ENCODE measurements at places on chromosomes 13 and 19.

- no peak for DNase-seq
These were observed 67.8 kb downstream of the SACS start for GRCh38 chr13:23365652-23366051.

- DNase-seq = peak; percentile 58
These were observed at the start of gene SLC44A2 for GRCh38 chr19:10625003-10625761. Gene SLC44A2, plus strand, starts transcription at chr19:10625553. Its CDS starts 81 bp downstream, at chr19:10625634.

- DNase-seq = no peak
These were observed 25.3 kb upstream of the MIER2 start for GRCh38 chr19:369876-370275.

DNA sequence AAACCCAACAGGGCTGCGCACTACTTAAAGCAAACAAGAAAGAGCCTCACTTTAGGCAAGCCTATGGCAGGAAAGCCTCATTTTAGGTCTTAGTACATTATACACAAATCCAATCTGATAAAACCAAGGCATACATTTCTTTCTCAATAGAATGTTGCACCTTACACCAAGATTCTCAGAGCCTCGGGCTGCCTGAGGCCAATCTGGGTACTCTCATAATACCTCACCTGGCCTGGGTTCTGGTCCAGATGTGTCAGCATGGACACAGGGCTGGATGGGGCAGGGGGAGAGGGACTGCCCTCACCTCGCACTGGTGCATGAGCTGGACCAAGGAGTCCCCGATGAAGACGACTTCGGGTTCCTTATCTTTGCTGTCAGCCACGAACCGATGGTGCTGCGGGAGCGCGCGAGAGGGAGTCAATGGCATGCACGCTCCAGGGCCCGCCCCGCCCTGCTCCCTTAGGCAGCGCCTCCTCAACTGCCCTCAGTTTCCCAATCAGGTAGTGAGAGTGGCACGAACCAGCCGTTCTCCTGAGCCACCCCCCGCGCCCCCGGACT, at the start of gene PRR19:
Gene PRR19 (plus strand): TSS at position 487 of the 558 bp plus-strand sequence. CDS start 7,453 bp downstream, outside the sequence.
- peak; percentile 19 for DNase-seq

DNA sequence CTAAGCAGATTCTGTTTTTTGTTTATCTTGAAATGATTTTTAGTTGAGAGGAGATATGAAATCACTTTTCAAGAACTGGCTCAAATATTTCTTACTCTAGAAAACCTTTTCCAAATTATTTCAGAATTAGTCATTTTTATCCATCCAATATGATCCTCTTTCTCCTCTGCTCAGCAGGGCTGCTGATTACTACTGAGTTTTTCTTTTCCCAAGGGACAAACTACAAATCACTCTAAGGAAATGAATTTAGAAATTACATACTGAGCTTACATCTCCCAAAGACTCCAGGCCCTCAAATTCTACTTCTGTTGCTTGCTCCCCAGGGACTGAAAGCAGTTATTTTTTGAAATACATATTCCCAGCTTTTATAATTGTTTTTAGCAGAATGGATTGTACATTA, 87.4 kb upstream of the UFM1 start:
- DNase-seq = no peak

DNA sequence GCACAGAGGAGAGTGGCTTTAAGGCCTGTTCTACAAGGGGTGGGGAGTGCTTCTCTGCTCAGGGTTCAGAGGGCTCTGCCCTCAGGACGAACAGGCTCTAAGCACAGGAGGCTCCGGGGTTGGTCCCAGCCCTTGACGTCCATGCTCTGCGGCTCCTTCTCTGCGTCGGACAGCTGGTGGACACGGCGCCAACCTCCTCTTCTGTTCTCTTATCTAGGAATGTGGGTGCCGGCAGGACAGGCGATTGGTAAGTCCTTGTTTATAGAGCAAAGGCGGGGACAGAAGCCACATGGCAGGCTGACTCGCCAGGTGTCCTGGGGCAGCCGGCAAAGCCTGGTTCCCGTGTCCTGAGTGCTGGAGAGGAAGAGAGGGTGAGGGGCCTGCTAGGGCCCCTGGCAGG, 8.4 kb upstream of the RPS15 start:
- no peak for DNase-seq

DNA sequence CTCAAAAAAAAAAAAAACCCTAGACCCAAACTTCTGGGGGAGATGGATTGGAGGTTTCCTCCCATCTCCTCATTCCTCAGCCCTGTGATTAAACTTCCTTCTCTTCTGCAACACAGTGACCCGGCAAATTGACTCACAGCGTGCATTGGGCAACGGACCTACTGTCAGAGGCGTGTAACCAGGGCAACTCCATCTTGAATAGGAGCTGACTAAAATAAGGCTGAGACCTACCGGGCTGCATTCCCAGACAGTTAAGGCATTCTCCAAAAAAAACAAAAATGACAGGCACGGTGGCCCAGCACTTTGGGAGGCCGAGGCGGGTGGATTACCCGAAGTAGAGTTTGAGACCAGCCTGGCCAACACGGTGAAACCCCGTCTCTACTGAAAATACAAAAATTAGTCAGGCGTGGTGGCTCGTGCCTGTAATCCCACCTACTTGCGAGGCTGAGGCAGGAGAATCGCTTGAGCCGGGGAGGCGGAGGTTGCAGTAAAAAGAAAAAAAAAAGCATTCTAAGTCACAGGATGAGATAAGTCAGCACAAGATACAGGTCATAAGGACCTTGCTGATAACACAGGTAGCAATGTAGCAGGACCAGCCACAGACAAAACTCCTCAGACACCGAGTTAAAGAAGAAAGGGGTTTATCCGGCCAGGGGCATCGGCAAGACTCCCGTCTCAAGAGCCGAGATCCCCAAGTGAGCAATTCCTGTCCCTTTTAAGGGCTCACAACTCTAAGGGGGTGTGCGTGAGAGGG, 5.4 kb upstream of the NLRP7 start:
- no peak for DNase-seq

- no peak for DNase-seq
These were observed 49.8 kb downstream of the ATP8A2 start for GRCh38 chr13:25421612-25422011.

GRCh38 chr13:29496241-29496712, 99.2 kb downstream of the SLC7A1 start:
- DNase-seq = no peak

DNA sequence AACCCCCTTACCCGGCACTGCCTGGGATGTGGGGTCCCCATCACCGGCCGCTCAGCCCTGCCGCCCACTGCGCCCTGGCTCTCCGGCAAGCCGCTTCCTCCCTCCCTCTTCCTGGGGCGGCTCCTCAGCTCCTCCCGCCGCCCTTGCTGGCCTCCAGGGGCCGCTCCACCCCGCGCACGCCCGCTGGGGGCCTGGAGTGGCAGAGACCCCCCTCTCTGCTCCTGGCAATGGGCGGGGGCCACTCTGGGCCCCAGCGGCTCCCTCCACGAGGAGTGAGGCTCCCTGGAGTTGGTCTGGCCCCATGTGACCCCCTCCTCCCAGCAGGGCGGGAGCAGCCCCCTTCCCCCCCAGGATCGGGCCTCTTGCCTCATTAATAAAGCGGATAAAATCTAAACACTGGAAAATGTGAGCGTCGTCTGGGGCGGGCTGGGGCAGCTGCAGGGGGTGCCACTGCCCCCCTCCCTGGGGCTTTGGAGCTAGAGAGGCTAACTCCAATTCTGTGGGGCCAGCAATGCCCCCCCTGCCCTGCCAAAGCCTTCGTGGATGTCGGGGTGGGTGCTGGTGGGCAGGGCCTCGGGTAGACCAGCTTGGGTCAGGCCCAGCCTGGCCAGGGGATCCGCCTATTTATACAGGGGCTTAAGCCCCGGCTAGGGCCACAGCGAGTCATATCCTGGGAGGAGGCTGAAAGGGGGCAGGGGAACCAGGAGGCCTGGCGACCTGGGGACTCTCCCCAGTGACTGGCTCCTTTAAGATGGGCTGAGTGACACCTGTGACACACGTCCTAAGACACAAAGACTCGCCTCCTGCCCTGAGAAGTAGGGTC, at the start of gene PTGER1:
Gene PTGER1 (minus strand): TSS at position 104 of the 823 bp plus-strand sequence. CDS start 1,034 bp downstream, outside the sequence.
- DNase-seq = peak; percentile 41

DNA sequence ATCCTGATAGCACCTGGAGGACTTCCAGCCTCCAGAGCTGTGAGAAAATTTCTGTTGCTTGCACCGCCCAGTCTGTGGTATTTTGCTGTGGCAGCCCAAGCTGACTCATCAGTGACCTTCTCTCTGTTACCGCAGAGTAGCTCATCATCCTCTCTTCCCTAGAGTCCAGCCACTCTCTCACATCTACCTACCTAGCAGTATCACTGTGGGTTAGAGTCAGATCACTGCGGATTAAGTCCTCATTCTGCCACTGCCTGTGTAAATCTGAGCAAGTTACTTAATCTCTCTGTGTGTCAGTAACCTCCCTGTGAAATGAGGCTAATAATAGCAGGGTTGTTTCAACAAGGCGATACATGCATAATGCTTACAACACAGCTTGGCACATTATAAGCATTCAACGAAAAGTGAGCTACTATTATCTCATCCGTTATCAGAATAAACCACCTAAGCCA, 40.3 kb upstream of the USPL1 start:
- DNase-seq = no peak

DNA sequence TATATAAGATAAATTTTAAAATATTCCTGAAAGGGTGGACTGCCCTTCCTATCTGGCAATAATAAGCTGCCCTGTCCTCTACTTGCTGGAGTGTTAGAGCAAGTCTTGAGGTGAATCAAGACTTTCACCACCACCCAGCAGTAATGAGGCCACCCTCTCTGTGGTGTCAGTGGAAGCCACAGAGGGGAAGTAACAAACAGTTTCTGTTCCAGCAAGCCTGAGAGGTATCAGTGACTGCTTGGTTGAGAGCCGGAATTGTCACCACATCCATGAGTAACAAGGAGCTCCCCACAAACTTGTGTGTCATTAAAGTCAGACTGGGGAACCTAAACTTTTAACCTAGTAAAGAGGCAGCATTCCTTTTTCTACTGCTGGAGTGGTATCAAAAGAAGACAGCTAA, 532.7 kb upstream of the SPRY2 start:
- DNase-seq = no peak

GRCh38 chr13:113272031-113272430, 25.0 kb upstream of the LAMP1 start:
- DNase-seq = no peak

DNA sequence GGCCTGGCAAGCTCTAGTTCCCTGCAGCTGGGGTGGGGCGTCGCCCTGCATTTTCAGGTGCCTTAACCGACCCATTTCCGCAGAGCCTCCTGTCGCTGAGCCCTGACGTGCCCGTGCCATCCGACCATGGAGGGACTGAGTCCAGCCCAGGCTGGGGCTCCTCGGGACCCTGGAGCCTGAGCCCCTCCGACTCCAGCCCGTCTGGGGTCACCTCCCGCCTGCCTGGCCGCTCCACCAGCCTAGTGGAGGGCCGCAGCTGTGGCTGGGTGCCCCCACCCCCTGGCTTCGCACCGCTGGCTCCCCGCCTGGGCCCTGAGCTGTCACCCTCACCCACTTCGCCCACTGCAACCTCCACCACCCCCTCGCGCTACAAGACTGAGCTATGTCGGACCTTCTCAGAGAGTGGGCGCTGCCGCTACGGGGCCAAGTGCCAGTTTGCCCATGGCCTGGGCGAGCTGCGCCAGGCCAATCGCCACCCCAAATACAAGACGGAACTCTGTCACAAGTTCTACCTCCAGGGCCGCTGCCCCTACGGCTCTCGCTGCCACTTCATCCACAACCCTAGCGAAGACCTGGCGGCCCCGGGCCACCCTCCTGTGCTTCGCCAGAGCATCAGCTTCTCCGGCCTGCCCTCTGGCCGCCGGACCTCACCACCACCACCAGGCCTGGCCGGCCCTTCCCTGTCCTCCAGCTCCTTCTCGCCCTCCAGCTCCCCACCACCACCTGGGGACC, 1.2 kb downstream of the ZFP36 start:
- DNase-seq = peak; percentile 33

DNA sequence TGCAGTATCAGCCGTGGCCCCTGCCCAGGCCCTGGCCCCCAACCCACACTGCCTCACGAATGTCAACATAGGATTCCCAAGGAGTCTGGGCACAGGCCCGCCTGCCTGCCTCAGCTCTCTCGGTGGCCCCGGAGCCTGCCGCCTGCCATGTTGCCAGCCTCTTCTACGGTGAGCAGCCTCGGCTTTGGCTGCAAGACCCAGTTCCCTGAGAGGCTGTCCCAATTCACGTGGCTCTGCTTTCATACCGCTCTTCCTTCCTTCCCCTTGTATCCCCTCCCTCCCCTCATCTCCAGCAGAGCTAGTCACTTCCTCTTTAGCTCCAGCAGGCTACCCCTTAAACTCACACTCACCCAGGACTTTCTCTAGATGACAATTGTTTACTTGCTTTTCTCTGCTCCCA, 42.7 kb downstream of the SERP2 start:
- DNase-seq = no peak

DNA sequence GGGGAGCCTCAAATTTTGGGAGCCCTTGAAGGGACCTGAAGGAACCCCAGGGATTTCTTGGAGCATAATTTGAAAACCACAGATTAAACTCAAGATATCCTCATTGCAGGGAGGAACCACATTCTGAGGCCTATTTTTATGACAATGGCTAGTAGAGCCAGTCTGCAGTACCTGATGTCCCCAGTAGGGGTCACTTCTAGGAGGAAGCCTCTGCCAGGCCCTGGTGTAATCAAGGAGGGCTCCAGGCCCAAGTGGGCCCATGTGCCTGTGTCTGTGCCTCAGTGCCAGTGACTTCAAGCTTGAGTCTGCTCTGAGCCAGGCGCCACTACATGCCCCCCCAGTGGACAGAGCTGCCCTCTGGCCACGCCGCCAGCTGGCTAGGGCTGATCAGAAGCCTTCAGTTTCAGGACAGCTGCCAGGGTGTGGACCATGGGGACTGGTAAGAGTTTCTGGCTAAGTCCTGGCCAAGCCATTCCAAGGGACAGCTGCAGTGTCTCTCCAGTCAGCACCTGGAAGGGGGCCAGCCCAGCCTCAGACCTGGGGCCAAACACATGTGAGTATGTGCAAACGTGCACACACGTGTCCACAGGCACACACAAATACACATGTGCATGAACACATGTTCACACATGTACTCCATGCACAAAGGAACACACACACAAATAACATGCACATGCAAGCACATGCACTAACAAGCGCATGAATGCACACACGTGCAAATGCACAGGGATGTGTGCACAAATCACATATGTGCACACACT, 20.5 kb upstream of the SLC7A10 start:
- DNase-seq = peak; percentile 15

- DNase-seq = no peak
These were observed 4.1 kb downstream of the ISYNA1 start for GRCh38 chr19:18433735-18434398.

DNA sequence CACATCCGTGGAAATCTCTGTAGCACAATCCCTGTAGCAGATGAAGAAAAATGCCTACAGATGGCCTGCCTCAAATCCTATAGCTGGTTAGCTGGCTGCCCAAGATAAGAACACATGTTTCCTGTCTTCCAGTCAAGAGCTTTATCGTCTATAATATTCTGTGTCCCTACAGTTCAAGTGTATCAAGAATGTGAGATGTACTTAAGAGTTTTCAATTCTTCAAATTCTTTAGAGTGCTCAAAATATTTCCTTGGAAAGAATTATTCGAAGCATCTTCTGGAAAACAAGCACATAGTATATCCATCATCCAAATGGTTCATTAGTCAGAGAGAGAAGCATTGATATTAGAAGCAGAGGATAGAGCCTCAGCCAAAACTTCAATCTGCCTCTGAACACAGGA, 239.8 kb downstream of the COG6 start:
- DNase-seq = peak; percentile 91

Measured in dermis blood vessel endothelial cell (primary cell).